H54 (cell line): ENCODE measurements at places on chromosomes 12 and 14.

GRCh38 chr12:80187660-80188090 is 88.3 kb downstream of the OTOGL start:
- no peak for DNase-seq

- DNase-seq = no peak
These were observed 218.3 kb upstream of the PDZRN4 start for GRCh38 chr12:40969796-40970195.

- no peak for DNase-seq
These were observed 318.2 kb downstream of the TMEM117 start for GRCh38 chr12:44154128-44154527.

- no peak for DNase-seq
These were observed 8.6 kb downstream of the BCL2L14 start for GRCh38 chr12:12079291-12079690.

GRCh38 chr14:35506927-35507326 is 27.0 kb upstream of the INSM2 start:
- no peak for DNase-seq

GRCh38 chr14:104396682-104397470 is 182.7 kb upstream of the C14orf180 start:
- no peak for DNase-seq

GRCh38 chr14:68779761-68780323 is 13.0 kb downstream of the ZFP36L1 start:
- no peak for DNase-seq

DNA sequence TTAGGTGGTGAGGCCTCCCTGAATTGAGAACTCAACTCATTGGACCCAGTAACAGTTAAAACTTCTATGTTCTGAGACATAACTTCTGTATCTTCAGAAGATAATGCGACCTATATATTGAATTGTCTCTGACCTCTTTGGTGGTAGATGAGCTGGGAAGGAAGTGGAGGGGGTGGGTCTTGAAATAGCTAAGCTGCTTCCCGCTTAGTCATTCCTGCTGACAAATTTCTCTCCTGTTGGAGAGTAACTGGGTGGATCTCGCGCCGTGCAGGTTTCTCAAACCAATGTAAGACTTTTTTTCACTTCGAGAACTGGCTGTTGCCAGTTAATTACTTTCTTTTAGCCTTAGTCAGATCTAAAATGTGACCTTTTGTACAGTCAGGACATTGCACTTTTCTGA is 100.8 kb downstream of the PPHLN1 start:
- DNase-seq = peak; percentile 30

- DNase-seq = peak; percentile 81
These were observed 111.0 kb downstream of the BEGAIN start for GRCh38 chr14:100476012-100476822.

DNA sequence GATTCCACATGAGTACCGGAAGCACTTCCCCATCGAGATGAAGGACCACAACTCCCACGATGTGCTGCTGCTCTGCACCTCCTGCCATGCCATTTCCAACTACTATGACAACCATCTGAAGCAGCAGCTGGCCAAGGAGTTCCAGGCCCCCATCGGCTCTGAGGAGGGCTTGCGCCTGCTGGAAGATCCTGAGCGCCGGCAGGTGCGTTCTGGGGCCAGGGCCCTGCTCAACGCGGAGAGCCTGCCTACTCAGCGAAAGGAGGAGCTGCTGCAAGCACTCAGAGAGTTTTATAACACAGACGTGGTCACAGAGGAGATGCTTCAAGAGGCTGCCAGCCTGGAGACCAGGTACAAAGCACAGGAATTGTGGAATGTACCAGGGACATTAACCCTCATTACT is 22.4 kb upstream of the GALNT16 start:
- no peak for DNase-seq

DNA sequence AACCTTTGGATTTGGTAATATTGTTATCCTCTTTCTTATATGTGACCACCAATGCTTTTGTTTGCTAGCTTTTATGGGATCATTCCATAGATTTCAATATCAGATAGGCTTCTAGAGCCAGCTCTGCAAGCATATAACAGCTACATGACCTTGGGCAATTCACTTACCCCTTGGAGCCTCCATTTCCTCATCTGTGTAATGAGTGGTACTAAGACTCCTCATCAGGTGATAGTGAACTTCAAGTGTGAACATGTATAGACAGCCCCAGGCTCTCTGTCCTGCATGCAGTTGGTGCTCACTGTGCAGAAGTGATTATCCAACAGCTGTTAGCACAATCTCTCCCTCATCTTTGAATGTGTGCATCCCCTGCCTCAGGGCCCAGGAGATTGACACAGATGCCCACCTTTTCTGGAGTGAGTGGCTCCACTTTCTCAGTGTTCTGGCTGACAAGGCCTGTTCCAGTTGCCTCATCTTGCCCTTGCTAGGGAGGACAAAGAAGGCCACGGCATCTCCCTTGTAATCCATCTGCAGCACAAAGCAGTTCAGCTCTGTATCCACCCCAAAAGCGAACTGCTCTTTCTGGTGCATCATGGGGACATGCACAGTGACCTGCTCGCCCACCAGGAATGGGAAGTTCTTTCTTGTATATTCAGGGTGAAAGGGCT is 9.2 kb downstream of the SERPINA9 start:
- no peak for DNase-seq

GRCh38 chr12:88884600-88884999 is 304.3 kb upstream of the KITLG start:
- DNase-seq = no peak

- DNase-seq = no peak
These were observed 23.2 kb downstream of the TTC9 start for GRCh38 chr14:70664698-70665447.

- DNase-seq = no peak
These were observed 737.8 kb downstream of the RERGL start for GRCh38 chr12:17352164-17352563.

DNA sequence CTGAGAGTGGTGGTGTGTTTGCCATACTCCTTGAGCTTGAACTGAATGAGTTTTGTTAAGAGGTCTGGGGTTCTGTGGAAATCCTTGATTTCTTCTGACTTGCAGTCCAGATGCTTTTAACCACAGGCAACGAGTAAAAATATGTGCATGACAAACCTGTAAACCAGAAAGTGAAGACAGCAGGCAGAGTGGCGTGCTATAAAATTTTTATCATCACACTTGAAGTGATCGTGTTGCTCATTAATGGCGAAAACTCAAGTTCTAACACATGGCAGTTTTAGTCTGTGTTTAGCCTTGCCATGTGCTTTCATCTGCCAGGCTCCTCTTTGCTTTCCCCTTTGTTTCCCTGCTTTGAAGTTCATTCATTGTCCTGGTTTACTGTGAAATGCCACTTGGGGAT is 28.0 kb downstream of the TXNRD1 start:
- DNase-seq = no peak

DNA sequence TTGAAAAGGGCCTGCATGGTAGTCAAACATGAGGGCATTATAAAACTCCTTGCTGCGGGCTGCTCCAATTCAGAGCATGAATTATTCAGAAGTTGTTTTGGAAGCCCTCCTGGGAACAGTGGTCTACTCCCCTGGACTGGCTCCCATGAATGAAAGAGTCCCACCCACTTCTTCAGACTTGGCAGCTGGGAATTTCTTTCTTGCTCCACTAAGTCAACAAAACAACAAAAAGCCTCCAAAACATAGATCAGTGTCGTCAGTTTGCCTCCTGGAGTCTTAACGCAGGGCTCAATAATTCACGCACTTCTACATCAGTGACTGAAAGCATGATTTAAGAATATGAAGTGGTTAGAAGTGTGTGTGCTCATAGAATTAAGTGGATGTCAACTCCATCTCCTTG is 37.9 kb downstream of the AKAP6 start:
- DNase-seq = no peak

DNA sequence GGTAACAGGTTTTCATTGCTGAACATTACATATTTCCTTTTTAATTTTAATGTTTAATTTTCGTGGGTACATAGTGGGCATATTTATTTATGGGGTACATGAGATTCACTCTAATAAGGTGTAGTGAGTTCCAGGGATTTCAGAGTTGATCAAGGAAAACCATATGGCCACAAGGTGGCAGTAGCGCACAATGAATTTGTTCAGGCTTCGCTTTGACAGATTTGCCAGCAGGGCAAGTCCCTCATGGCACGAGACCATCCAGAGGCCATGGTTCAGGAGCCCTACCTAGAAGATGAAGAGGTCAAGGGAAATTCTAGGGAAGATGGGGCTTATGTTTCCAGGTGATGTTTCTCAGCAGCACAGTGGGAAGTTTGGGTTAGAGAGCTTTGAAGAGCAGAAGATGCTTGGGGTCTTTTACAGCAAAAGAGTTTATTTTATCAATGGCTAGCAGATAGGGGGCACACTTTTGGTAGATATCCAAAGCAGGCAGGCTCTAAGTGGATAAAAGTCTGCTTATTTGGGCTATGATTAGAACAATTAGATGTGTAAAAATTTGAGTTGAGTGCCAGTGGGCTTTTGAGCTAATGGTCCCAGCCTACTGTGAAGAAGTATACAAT is 1004.4 kb downstream of the AACS start:
- DNase-seq = peak; percentile 9

GRCh38 chr14:68397371-68397811 is 395.5 kb downstream of the ZFP36L1 start:
- DNase-seq = no peak

GRCh38 chr12:77294016-77294415 is 228.6 kb upstream of the E2F7 start:
- no peak for DNase-seq

- no peak for DNase-seq
These were observed 145.7 kb upstream of the ALG10 start for GRCh38 chr12:33876618-33877017.

- DNase-seq = no peak
These were observed 51.1 kb upstream of the TCL1A start for GRCh38 chr14:95765051-95765450.

DNA sequence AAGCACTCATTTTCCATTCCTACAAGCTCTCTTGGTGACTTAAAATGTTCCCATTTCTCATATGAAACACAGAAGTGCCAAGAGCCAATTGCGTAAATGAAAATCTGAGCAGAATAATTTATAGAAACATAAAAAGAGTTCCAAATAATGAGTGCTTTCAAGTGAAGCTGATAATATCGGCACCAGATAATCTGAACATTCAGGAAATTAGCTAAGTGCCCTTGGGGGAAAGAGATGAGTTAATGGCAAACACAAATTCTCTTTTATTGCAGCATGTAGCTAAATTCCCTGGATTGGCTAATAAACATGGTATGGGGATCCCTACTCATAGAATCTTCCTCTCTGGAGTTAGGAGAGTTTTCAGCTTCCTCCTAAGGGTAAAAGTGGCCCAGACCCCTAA is 46.7 kb downstream of the DAD1 start:
- no peak for DNase-seq

- peak; percentile 54 for DNase-seq
These were observed 101.4 kb downstream of the TTC7B start for GRCh38 chr14:90714811-90715210.

GRCh38 chr12:6442836-6443235 is 1.9 kb upstream of the CD27 start:
- no peak for DNase-seq

GRCh38 chr14:51743588-51744000 is 91.9 kb downstream of the FRMD6 start:
- no peak for DNase-seq

GRCh38 chr12:102095677-102096263 is 24.1 kb downstream of the NUP37 start:
- no peak for DNase-seq
